Stimulated activated CD4-positive, alpha-beta T cell treated with anti-CD3 and anti-CD28 coated beads, Interleukin-1b, Interleukin-23, amount 100 ng/mL, for 24 hours (primary cell): ENCODE measurements at places on chromosomes 12 and 14.

- DNase-seq, result no peak
Measured at GRCh38 chr12:103257763-103258162, 238.0 kb downstream of the C12orf42 start.

DNA sequence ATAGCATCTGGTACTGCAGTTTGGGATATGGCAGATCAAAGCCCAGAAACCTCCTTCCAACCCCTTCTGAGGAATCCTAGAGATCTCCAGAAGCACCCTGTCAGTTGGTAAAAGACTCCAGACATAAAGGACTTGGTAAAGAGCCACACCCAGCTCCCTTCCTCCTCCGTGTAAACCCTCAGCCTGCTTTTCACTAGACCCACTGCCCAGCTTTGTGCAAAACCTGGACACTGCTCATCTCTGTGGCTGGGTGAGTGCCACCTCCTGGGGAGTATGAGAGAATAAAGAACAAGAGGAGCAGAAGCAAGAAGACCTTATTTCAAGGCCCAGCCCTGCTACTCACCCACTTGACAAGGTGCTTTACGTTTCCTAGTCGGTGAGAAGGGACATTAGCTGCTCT, 33.0 kb downstream of the ANO2 start:
- DNase-seq, result no peak

- DNase-seq, result no peak
Measured at GRCh38 chr12:26204612-26205289, 9.4 kb downstream of the SSPN start.

- no peak for DNase-seq
Measured at GRCh38 chr14:55401751-55402150, 9.9 kb downstream of the ATG14 start.

- no peak for DNase-seq
Measured at GRCh38 chr12:28427046-28427445, 236.8 kb downstream of the CCDC91 start.

DNA sequence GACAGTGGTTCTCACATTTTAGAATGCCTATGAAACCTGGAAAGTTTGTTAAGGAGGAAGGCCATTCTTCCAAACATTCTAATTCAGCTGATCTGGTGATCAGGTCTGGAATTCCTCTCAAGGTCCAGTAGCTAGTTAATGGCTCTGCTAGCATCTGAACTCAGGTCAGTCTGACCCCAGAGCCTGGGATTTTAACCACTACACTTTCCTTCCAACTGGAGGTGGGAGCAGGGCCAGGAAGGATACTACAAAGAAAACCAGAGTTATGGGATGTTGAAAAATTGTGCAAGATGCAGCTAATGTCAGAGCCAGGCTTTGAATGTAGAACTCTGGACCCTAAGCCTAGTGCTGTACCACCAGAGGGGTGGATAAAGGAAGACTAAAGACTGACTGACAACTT, 73.6 kb upstream of the NID2 start:
- no peak for DNase-seq

- no peak for DNase-seq
Measured at GRCh38 chr12:56641219-56641618, 4.6 kb downstream of the ATP5F1B start.

GRCh38 chr12:14858513-14858912, 15.2 kb upstream of the ART4 start:
- no peak for DNase-seq

DNA sequence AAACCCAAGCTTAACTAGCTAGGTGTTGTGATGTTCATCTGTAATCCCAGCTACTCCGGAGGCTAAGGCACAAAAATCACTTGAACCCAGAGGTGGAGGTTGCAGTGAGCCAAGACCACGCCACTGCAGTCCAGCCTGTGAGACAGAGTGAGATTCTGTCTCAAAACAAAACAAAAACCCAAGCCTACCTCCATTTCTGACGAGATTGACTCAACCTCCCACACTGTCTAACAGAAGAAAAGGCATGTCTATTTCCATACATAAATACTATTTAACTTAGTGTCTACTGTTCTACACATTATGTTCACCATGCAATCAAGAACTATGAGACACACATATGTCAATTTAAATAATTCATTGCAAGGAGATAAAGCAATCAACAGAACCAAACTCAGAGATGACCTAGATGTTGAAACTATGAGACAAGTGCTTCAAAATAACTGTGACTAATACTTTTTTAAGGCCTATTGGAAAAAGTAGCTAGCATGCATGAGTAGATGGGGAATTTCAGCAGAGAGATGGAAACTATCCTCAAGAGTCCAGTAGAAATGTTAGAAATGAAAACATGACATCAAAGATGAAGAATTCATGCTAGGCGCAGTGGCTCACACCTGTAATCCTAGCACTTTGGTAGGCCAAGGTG, 75.9 kb upstream of the DHRS4 start:
- no peak for DNase-seq

DNA sequence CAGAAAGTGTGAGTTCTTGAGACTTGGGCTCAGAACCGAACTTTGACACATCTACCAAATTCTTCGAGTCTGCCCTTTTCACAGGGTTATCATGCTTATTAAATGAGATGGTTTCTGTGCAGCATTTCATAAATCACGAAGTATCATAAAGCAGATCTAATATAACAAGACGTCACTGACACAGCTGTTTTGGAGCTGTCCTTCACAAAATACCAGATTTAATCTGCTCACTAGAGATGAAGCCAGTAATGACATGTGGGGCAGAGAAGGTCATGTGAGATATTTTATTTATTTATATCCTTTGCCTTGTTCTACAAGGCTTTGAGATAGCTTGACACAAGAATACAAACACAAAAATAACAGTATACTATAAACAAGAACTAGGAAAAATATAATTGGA, 127.0 kb downstream of the RPAP3 start:
- DNase-seq, result no peak

GRCh38 chr12:112779181-112779580, 12.4 kb upstream of the RPH3A start:
- no peak for DNase-seq

- DNase-seq, result no peak
Measured at GRCh38 chr14:101196051-101196712, 292.7 kb upstream of the RTL1 start.

DNA sequence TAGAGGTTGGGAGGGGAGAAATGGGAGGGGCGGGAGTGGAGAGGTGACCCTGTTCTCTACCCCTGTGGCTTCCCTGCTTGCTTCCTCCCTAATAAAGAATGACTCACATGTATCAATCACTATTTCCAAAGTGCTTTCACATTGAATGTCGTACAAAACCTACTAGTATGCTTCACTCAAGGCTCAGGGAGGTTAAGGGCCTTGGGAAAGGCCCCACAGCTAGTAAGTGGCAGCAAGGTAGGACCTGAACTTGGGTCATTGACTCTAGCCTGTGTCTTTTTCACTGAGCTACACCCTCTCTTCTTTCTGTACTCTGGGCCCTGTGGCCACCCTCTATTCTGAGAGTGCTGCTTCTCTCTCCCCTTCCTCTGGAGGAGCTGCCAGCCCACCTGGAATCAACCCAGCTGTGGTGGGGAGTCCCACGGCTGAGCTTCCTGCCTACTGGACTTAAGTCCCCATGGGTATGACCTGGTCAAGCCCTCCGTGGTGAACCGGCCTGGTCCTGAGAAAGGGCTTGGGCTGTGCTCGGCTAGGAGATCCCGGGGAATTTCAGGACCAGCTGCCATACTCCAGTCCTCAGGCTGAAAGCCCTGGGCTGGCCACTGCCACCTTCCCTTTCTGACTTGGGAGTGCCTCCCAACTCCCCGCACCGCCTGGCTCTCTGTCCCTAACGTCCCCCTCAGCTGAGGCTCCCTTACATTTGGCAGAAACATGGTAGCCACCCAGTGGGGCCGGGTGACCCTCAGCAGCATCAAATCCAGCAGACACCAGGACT, 13.0 kb downstream of the SLC48A1 start:
- no peak for DNase-seq

DNA sequence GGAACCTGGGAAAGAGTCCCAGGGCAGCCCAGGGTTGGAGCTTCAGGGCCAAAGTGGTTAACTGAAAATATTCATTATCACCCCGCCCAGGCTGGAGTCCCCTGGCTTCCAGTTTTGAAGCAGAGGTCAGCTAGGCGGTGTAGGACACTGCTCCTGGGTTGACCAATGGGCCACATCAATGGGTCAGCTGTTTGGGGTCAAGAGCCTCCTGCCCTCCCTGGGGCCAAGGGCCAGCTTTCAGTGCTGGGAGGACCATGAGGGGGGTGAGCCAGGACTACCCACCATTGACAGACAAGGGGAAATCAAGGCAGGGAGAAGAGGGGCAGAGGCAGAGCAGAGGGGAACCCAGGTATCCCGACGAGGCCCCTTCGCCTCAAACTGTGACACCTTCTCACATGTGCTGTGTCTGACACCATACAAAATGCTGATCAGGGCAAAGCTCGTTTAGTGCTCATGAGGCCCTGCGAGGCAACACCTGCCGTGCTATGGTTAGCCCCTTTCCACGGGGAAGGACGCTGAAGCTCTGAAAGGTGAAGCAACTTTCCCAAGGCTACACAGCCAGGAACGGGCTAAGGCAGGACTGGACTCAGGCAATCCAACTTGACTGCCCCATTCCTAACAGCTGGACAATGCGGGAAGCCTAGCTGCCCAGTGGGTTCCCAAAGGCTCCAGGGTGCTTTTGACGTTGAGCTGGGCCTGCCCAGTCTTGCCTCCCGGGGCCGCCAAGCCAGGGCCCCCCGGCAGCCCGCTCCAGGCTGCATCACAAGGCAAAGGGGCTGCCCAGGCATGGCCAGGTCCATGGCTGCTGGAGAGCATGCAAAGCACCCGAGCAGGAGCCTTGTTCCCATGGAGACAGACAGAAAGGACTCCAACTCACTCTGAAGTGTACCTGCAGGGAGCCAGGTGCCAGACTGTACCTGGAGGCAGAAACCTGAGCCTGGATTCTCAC, 2.0 kb downstream of the SYNE3 start:
- no peak for DNase-seq

DNA sequence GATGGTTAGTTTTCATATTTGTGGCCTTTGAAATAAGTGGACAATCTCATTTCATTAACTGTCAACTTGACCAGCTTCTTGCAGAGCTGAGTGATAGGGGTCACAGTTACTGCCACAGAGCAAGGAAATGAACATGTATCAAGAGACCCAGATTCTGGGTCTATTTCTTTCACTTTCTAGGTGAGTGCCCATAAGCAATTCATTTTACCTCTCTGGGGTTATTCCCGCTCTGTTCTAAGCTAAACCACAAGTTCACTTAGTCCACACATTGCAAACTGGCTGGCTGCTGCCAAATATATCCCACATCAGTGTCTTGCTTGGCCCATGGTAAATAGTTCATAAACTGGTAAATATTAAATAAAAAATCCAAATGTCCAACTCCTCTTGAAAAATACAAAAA, 29.9 kb downstream of the GPHB5 start:
- no peak for DNase-seq

DNA sequence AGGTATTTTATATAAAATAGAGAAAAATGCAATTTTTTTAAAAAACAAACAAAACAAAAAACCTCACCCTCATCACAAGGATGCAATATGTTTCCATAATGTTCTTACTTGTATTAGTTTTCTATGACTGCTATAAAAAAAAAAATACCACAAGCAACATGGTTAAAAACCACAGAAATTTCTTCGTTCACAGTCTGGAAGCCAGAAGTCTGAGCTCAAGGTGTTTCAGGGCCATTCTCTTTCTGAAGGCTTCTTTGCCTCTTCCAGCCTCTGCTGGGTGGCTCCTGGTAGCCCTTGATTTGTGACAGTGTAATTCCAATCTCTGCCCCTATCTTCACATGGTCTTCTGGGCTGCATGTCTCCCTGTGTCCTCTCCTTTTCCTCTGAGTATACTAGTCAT, 21.5 kb upstream of the SSTR1 start:
- no peak for DNase-seq

GRCh38 chr12:96570579-96570978, 81.2 kb downstream of the CFAP54 start:
- DNase-seq, result no peak

GRCh38 chr14:104999361-104999760, 13.8 kb downstream of the CLBA1 start:
- no peak for DNase-seq

DNA sequence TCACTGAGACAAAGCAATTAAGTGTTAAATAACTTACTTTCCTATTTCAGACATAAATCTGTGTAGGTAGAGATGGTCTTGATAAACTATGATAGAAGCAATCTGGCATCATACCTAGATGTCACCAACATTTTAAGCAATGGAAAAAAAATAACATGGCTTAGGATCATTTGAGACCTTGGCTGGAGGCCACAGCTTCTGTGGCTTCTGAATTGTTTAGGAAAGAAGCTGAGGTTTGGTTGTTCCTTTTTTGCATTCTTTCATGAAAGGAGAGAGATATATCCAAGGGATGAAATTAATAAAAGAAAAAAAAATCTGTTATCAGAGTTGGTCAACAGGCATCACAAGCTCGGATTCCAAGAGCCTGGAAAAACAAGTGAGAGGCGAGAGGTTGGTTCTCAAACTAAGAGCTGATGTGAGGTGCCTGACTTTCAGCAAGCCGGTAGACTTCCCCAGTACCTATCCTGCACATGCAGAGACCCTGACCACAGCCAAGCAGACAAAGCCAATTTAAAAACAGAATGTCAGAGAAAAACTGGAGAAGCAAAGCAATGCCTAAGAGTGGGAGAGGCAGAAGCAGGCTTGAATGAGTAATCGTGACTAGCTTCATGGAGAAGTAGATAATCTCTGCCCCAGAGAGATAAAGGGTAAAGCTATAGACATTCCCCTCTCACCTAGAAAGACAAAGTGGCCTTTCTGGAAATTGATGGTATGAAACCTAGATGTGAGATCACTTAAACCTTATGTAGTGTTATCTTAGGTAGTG, 43.4 kb upstream of the ST8SIA1 start:
- no peak for DNase-seq

- DNase-seq, result no peak
Measured at GRCh38 chr12:116397148-116397547, 119.7 kb upstream of the MED13L start.

DNA sequence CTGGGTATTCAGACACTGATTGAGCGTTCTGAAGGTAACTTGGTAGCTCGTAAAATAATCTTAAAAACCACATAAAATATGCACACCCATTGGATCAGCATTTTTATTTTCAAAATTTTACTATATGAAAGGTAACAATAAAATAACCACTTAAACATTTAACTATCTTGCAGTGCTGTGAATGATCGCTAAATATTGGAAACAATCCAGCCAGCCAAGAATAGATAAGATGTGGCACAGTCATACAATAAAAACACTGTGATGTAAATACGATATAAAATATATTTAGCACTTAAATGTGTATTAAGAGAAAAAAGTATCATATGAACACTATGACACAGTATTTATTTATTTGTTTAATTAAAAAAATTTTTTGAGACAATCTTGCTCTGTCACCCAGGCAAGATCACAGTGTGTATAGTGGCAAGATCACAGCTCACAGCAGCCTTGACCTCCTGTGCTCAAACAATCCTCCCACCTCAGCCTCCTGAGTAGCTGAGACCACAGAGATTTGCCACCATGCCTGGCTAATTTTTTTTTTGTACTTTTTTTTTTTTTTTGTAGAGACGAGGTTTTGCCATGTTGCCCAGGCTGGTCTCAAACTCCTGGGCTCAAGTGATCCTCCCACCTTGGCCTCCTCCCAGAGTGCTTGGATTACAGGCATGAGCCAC, 39.4 kb downstream of the SDR9C7 start:
- DNase-seq, result no peak
